ENCODE measurements at places on chromosomes 11 and 22.

- DNase-seq: no peak
Observed at GRCh38 chr22:22037740-22038139, 55.2 kb upstream of the TOP3B start.

DNA sequence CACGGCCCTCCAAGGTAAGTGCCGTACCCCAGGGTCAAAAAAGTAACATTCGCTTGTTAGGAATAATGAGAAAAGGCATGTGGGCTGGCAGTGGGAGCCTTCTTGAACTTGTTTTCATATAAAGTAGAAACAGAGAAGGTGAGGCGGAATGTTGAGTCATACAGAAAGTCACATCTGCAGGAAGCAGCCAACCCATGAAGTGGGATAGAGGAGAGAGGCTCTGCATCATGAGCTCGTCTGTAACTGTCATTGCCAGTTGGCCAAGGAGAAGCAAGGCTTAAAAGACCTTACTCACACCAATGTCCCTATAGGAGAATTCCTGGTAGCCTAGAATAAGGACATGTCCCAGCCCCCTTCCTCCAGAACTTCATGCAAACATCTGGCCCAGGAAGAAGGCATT lies 253.3 kb downstream of the BUD13 start:
- no peak for DNase-seq

DNA sequence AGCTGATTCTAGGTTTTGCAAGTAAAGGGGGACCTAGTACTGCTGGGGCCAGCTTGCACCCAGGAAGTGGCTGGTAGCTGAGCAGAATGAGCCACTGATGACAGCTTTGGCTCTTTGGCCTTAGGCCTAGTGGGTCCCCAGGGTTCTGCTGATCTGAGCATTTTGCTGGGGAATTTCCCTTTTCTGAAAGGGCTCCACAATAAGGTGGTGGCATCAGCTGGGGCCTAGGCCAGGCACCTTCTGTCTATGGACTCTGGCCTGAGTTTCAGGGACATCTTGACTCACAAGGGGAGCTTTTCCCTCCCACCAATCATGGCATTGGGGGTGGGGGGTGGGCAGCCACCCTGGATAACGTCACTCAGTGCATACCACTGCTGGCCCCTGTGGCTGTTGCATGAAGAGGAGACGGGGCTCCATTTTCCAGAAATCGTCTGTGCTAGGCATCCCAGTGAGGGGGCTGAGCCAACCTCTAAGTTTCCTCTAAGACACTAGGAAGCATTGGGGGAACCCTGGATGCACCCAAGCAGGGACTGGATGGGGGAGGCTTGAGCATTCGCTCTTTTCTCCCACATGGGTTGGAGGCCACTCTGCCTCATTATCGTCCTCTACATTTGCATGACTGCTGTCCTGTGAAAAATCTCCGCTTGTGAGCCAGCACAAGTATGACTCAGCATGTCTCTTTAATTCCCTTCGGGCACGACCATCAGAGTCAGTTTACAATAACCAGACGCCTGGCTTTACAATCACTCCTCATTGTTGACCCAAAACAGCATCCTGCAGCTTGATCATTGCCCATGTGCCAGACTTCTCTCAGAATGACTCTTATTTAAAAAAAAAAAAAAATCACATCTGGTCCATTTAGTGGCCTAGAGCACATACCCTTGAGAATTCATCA lies 145.0 kb upstream of the THY1 start:
- DNase-seq: peak; percentile 76

- no peak for DNase-seq
Observed at GRCh38 chr11:71548716-71549151, 514 bp downstream of the KRTAP5-9 start.

DNA sequence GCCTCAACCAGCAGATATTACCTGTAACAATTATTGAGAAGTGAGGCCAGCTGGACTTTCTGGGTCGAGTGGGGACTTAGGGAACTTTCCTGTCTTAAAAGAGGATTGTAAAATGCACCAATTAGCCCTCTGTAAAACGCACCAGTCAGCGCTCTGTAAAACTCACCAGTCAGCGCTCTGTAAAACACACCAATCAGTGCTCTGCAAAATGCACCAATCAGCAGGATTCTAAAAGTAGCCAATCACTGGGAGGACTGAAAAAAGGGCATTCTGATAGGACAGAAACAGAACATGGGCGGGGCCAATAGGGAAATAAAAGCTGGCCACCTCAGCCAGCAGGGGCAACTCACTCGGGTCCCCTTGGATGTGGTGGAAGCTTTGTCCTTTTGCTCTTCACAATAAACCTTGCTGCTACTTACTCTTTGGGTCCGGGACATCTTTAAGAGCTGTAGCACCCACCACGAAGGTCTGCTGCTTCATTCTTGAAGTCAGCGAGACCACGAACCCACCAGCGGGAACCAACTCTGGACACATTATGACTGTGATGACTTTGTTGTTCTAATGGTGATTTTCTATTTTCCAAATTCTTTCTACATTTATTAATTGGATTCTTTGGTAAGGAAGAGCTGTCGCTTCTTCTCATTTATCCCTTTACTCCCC lies 40.2 kb upstream of the FGF3 start:
- no peak for DNase-seq

DNA sequence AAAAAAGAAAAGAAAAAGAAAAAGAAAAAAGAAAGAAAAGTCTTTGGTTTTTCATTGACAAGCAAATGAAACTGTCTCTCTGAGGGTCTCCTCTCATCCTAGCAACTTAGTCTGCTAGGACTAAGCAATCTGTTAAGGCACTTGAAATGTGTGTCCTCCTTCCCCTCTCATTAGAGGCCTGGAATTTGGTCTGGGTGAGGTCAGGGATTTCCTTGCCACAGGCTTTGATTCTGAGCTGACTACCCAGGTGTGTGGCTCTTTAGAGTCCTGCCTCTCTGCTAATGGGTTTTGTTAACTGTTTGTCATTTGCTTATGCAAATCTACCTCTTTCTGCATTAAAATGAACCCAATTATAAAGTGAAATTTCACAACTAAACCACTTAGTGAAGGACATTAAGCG lies 18.3 kb upstream of the PKNOX2 start:
- no peak for DNase-seq

- DNase-seq: no peak
Observed at GRCh38 chr11:133323354-133323753, 208.9 kb downstream of the OPCML start.

DNA sequence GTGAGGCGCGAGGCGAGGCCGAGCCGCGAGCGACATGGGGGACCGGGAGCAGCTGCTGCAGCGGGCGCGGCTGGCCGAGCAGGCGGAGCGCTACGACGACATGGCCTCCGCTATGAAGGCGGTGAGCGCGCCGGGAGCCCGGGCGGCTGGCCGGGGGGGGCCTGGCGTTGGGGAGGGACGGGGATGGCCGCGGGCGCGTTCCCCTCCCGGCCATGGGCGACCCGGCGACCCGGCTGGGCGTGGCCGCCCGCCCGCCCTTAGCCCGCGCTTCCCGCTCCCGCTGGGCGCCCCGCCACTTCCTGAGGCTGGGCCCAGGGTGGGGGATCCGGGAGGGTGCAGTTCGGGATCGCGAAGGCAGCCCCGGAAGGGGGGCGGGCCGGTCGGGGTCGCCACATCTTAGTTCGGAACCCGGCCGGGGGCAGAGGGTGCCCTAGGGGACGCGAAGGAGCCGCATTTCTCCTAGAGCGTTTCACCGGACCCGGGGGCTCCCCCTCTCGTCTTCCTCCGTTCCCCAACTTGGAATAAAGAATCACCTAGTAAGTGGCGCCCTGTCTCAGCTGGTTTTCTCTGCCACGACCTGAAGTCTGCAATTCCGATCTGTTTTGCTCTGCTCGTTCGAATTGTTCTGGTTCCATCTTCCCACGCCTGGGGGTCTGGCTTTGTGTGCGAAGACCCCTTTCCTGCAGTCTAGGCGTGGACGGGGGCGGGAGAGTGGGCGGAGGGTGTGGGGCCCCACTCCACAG lies 536 bp downstream of the YWHAH start:
- no peak for DNase-seq
